ENCODE measurements at places on chromosomes 11 and 22.

GRCh38 chr11:83778596-83778995 is 492.4 kb upstream of the CCDC90B start:
- no peak for DNase-seq

DNA sequence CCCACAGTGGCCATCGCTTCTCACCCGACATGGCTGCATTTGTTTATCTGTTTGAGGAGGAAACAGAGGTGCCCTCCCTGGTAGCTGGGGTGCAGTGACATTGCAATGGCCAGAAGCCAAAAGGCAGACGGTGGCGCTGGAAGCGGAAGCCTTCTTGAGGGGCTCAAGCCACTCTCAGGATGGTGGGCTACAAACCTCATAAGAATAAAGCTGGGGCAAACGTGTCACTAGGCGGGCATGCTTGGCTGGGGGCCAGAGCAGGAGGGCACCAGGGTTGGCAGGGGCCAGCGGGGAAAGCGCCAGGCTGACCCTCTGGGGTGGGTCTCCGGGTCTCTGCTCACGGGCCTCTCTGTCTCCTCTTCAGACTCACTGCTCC is 12.6 kb downstream of the TNNT3 start:
- DNase-seq = no peak

GRCh38 chr11:115180272-115180671 is 323.9 kb downstream of the CADM1 start:
- DNase-seq = no peak

GRCh38 chr22:34501366-34501965 is 564.5 kb upstream of the ISX start:
- DNase-seq = no peak

GRCh38 chr22:50551160-50551752 is 5.6 kb downstream of the KLHDC7B start:
- no peak for DNase-seq

DNA sequence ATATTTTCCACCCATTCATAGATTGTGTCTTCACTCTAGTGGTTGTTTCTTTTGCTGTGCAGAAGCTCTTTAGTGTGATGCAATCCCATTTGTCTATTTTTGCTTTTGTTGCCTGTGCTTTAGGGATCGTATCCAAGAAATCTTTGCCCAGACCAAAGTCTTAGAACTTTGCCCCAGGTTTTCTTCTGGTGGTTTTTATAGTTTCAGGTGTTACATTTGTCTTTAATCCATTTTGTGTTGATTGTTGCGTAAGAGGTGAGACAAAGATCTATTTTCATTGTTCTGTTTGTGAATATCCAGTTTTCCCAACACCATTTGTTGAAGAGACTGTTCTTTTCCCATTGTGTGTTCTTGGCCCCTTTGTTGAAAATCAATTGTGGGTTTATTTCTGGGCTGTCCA is 6.4 kb downstream of the IL10RA start:
- no peak for DNase-seq

GRCh38 chr22:39301926-39302325 is 17.5 kb downstream of the RPL3 start:
- no peak for DNase-seq
